Uterus (tissue), 4 donors: ENCODE measurements at places on chromosomes 1 and 21. TPM values are rescaled to one million over a fixed set of nuclear protein-coding genes. Genes with fewer than 3 reads are reported as not detected.

Gene CASQ2
- total RNA-seq: 13.6 TPM

Gene CLCNKB
- 1.9 TPM for total RNA-seq

Gene FGR
- 35.9 TPM for total RNA-seq

Gene LHX8
- 0.48 TPM for total RNA-seq

Gene TMEM54
- 25.9 TPM for total RNA-seq

Gene CD160
- total RNA-seq: not detected

- no peak for DNase-seq
Observed at GRCh38 chr1:42533101-42533863, 70.2 kb downstream of the CCDC30 start.

GRCh38 chr1:218938259-218938658, 235.4 kb upstream of the LYPLAL1 start:
- no peak for DNase-seq

DNA sequence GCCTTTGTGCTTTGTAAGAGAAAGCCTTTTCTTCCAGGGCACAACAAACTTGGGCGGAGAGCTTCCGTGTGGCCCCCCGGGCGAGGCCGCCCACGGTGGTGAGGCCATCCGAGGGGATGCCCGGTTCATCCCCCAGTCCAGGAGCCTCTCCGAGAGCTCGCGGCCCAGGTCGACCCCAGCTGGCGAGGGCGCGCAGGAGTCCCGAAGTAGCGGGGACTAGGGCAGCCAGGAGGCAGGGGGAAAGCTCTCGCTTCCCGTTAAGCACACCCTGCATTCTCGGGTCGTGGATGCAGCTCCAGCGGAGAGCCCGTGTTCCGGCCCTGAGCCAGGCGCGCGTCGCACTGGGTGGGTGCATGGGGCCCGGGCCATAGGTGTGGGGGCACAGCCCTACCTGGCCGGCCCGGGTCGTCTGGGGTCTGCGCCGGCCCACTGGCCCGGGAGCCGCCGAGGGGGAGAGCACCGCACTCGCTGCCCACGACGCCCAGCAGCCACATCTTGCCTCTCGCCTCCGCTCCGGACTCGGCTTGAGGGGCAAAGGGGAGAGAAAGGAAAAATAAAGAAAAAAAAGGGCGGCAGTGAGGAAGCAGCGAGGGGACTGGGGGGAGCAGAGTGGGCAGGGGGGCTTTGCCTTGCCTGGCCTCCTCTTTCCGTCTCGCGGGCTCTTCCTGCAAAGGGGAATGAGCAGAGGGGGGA, 1.8 kb downstream of the RNF220 start:
- no peak for DNase-seq

DNA sequence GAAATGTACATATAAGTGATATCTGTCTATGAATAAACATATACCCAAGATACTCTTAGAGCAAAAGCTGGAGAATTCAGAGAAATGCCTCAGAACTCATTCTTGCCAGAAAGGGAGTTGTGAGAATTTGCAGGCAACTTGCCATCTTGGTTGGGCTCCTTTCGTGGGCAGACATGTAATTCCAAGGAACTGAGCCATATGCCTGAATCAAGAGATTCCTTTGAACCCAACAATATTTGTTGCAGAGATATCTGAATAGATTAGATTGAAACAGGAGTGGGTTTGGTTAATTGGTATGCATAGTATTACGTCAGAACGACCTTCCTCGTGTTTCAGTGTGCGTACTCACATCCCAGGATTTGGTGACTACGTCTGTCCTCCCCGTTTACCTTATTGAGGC, 67.0 kb downstream of the TGFB2 start:
- no peak for DNase-seq

- peak; percentile 95 for DNase-seq
Observed at GRCh38 chr1:41101950-41102607, 80.6 kb upstream of the SLFNL1 start.

GRCh38 chr21:43774163-43774562, 1.9 kb downstream of the CSTB start:
- no peak for DNase-seq

- DNase-seq: no peak
Observed at GRCh38 chr21:26019236-26019635, 151.3 kb downstream of the APP start.

- DNase-seq: no peak
Observed at GRCh38 chr1:45331436-45332345, 5.0 kb downstream of the HPDL start.

DNA sequence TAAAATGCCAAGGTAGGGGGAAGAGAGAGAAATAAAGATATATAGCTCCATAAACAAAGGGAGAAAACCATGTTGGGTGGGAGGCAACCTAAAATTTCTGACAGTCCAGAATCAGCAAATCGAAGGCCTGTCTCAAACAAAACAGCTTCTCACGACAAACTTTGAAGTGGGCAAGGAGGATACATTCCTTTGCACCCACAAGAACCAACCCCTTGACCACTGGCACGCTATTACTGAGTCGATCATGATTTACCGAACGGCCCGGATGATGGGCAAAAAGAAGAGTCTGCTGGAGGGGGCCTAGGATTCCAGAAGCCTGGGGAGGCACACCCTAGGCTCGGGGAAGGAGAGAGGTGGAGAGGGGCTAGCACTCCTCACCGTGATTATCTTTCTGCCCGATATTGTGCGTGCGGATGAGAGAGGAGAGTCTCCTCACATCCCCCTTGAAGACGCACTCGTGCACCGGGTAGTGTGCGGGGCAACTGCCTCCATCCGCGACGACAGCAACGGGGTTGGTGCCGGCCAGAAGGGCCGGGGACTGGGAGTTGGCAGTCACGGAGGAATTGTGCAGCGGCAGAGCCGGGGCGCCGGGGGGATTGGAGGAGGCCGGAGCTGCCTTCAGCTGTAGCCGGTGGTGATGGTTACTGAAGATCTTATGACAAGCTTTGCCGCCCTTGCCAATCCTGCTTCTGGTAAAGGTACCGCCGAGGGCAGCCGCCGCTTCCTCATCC, 756 bp downstream of the ANKRD13C start:
- DNase-seq: no peak

DNA sequence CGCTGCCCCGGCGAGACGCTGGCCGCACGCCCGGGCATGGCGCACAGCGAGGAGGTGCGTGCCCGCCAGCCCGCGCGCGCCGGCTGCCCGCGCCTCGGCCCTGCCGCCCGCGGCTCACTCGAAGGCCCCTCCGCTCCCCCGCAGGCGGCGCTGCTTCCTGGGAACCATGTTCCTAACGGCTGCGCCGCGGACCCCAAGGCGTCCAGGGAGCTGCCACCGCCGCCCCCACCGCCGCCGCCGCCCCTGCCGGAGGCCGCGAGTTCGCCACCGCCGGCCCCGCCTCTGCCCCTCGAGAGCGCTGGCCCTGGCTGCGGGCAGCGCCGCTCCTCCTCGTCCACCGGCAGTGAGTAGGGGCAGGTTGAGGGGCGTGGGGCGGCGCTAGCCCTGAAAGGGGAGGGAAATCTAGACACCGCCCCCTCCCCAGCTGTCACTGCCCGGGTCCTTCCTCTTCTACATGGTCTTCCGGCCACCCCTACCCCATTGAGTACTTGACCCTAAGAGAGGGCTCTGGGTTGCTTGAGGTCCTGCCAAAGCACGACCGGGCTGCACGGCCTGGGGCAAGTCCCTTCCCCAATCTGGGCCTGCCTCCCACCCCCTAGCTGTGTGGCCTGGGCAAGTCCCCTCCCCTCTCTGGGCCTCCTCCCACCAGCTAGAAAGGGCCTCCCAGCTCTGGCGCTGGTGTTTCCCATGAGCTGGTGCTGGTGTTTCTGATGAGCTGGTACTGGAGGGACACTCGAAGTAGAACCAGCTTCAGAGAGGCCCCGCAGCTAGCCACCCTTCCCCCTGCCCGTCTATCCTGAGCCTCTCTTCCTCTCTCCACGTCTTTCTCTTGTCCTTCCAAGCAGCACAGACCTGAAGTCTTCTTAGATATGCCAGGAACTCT, 17.0 kb downstream of the TNFRSF25 start:
- DNase-seq: no peak

GRCh38 chr1:110975265-110975664, 11.5 kb upstream of the LRIF1 start:
- no peak for DNase-seq

- no peak for DNase-seq
Observed at GRCh38 chr1:20632386-20632785, 872 bp upstream of the PINK1 start.

DNA sequence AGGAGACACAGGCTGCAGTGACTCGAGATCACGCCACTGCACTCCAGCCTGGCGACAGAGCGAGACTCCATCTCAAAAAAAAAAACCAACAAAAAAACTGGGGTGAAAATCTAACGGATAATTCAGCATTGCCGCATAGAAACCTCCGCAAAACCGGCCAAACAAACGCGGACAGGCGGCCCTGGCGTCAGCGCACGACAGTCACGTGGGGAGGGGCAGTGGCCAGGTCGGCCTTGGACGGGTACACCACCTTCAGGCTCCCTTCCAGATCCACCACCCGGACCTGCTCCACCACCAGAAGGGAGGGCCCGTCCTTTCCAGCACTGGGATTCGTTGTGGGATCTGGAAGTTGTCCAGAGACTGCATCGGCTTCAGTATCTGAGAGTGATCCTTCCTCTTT, 8.4 kb downstream of the SMIM1 start:
- DNase-seq: no peak
